ENCODE measurements at places on chromosomes 2 and 18.

DNA sequence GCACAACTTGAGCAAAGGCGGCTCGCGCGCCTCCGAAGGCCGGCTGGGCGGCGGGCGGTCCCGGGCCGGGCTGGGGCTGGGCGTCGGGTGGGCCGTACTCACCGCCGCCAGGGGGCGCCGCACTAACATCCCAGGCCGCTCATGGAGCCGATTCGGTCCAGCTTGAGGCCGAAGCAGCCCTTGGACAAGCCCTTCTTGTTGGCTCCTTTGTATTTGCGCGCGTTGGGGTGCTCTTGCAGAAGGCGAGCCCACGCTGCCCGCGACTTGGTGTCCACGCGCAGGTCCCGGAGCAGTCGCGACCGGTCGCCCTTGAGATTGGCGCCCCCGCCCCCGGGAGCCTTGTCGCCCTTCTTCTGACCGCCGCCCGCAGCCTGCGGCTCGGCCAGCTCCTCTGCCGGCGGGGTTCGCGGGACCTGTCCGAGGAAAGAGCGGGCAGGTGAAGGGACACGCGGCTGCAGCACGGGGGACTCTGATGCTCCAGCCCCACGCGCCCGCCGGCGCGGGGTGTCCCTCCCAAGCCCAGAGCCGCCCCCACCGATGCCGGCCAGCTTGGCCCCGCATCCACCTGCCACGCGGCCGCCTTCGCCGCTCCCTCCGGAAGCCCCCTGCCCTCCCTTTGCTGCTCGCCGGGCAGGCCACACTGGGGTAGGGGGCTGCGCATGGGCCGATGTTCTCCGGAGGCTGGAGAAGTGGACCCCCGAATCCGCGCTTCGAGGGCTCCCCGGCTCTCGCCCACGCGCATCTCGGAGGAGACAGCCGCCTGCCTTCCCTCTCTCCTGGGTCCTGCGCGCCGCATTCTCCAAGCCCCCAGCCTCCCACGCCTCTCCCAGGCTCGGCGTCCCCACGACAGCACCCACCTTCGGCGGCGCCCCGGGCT, 655 bp downstream of the NPPC start:
- DNase-seq, result no peak

GRCh38 chr18:35289293-35289692, 736 bp downstream of the ZSCAN30 start:
- no peak for DNase-seq

GRCh38 chr18:22311301-22311700, 106.4 kb downstream of the CTAGE1 start:
- DNase-seq, result no peak

DNA sequence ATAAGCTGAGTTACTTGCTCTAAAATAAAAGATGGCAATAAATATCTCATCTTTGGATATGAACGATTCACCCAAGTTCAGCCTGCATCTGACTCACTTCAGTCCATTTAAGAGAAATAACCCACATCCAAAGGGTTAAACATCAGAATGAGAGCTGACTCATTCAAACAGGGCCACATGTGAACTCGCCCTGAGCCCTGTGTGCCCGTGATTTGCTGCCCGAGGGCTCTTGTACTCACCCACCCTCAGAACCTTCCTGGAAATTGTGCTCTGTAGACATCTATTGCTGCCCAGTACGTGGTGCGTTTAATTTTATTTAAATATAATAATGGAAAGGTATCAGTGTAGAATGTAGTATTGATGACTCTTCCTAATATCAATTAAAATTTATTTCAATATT, 66.9 kb upstream of the RBM44 start:
- no peak for DNase-seq

GRCh38 chr2:137500599-137500998, 463.7 kb upstream of the HNMT start:
- no peak for DNase-seq

DNA sequence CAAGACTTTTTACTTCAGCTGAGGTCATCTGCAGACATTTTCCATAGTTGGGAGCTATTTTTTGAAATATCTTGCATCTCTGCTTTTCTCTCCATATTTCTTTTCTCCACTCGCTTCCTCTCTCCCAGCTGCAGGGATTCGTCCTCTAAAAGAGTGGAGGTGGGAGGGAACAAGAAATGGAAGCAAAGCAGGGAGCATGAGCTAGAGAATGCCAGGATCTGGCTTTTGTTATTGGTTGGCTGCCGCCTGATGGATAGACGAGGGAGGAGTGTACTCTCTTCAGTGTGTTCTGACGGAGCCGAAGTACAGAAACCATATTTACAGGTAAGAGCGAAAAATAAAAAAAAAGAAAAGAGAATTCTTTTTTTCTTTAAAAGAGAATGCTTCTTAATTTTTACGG, at the start of gene CSRNP3:
TSS of gene CSRNP3 (plus strand) at position 282 of the 400 bp plus-strand sequence. CDS start 125,368 bp downstream, outside the sequence.
- DNase-seq, result peak; percentile 76

- DNase-seq, result no peak
These were observed 320.7 kb downstream of the MYCN start for GRCh38 chr2:16261071-16261470.

DNA sequence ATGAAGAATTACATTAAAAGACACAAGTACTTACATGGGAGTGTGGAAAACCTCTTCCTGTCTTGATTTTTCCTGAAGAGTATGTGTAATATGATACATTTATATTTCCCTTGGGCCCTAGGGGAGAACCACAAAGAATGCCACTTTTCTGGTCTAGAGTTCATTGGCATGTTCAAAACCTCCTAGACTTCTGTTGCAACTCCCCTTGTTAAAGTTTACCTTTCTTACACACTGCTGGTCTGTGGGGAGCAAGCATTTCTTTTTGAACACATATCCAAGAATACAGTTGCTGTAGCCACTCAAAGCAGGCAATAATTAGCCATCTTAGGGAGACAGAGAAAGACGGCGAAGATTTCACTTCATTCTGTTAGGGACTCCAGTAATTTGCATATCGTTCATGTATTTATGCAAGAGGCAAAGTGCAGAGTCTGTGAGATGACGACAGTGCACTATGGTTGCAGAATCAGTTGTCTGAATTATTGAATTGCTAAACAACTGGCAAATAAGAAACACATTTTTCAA, 103.5 kb downstream of the NOL4 start:
- peak; percentile 11 for DNase-seq

GRCh38 chr2:217918308-217919024, 84.3 kb downstream of the TNS1 start:
- no peak for DNase-seq

DNA sequence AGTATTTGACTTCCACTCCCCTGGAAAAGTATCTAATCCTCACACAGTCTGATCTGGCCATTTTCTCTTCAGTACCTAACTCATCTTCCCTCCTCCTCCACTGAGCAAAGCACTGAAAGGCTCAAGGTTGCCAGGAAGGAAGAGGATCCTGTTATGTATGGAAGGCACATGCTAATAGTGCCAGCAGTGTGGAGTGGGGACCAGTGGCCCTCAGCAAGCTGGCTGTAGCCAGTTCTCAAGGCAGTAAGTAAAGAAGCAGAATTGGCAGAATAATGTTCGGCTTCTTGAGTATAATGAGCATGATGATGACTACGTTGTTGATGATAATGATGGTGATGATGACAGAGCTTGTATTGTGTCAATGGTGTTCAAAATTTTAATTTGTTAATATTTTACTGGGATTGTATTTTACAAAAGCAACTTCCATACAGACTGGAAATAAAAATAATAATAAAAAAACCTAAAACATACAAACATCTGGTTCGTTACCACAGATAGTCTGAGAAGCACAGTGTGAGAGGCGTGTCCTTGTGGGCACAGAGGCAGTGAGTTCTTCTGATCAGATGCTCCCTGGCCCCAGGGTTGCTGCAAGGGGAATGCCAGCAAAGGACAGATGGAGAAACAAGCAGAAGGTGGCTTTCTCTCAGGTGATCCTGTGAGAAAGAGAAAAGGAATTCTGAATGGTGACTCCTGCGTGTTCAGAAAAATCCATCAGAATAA, 528.8 kb downstream of the CMPK2 start:
- DNase-seq, result no peak

- no peak for DNase-seq
These were observed 76.3 kb downstream of the DDX1 start for GRCh38 chr2:15667809-15668556.

- DNase-seq, result no peak
These were observed 233.7 kb downstream of the CCDC102B start for GRCh38 chr18:69031571-69031970.

GRCh38 chr2:108911807-108912628, 77.0 kb downstream of the EDAR start:
- no peak for DNase-seq

DNA sequence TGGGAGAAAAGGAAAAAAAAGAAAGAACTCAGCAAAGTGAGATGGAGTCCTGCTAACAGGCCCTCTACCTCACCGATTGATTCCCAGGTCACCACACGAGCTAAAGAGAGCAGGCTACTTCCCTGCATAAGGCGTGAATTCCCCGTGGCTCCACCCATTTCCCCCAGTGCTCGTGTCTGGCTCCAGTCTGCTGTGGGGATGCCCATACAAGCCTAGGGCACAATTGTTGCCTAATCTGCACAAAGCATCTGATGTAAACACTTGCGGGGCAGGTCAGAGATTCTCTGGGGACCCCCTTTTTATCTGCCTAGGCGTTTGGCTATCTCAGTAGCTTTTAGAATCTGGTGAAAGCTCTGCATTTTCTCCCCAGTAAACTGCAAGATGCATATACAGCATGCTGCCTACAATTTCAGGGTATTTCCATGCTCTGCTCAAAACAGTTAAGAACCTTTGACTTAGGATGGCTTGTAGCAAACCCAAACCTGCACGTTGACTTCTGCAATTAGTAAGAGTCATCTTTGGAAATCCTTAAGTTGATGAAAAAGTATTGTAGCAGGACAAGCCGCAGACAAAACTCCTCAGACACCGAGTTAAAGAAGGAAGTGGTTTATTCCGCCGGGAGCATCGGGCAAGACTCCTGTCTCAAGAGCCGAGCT, 34.8 kb downstream of the MYO3B start:
- DNase-seq, result no peak

GRCh38 chr2:19362094-19362754, 3.8 kb upstream of the OSR1 start:
- peak; percentile 73 for DNase-seq

DNA sequence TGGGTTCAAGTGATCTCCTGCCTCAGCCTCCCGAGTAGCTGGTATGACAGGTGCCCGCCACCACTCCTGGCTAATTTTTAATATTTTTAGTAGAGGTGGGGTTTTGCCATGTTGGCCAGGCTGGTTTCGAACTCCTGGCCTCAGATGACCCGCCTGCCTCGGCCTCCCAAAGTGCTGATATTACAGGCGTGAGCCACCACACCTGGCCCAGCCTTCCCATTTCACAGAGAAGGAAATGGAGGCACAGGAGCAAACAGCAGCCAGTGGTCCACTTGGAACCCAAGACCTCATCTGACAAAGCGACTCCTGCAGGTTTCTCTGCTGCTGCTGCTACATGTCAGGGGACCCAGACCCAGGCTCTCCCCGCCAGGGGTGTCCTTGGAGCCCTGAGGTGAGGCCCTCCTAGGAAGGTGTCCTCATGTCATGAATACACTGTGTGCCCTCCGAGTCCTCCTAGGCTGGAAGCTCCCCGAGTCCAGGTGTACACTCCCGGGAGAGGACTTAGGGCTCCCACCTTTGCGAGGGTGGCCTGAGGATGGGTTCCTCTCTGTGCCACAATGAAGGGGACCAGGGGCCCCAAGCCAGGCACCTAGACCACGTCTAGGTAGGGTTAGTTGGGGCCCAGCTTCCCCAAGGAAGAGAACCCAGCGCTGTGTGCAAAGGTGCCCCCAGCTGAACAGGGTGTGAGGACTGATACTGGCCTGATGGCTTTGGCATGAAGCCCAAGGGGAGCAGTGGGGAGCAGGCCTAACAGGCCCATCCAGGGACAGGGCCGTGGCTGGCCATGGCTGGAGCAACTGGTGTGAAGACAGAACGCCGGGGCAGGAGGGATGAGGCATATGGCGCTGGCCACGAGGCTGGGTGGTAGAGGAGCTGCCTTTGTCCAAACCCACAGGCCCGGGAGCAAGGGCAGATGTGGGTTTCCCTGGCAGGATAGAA, 56.1 kb downstream of the HS6ST1 start:
- DNase-seq, result no peak

DNA sequence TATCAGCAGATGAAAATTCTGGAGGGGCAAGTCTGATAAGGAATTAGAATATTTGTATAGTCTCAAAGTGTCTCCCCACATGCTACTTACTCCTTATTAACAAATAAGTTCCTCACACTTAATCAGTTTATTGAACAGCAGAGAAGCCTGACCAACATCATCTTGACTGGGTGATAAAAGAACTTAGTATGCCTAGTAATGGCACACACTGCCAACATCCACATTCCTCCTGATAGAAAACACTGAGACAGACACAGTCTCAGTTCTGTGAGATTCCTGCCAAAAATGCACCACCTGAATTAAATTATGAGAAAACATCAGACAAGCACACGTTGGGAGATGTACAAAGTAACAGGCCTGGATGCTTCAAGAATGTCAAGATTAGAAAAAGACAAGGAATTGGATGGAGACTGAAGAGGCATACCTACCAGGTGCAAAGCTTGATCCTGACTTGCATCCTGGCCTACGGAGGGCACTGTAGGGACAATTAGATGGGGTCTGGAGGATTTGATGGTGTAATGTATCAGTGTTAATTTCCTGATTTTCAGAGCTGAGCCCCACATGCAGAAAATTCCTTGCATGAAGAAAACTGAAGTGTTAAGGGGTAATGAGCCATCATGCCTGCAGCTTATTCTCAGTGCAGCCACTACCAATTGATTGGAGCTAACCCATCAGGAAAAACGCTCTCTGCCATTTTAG, 200.4 kb upstream of the SH3BP4 start:
- DNase-seq, result no peak

DNA sequence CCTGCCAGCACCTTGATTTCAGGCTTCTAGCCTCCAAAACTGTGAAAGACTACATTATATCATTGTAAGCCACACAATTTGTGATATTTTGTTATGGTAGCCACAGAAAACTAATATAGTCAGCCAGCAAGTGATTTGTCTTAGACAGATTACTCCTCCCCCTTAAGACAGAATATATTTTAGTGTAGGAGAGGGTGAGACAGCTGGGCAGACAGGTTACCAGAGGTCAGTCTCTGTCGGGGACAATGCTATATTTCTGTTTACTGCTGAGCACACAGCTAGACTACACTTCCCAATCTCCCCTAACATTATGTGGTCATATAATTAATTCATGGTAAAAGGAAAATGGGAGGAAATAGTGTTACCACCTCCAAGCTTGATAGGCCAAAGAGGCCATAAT, 185.8 kb upstream of the PIK3C3 start:
- DNase-seq, result no peak

DNA sequence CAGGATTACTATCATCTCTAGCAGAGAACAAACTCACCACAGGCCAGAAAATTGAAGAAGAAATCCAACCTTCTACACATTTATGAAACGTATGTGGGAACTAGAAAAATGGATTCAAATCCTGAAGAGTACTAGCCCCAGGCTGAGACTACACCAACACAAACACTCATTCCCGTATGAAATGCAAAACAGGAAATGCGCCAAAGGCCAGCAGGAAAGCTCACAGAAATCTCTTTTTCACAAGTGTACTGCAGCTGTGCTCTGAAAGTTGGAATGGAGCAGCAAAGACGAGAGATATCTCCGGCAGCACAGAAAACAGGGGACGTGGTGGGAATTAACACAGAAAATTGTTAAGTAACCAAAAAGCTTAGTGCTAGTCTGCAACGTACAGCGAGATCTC, 913.5 kb downstream of the TDRD15 start:
- no peak for DNase-seq
